ENCODE measurements at places on chromosomes 11 and 22.

DNA sequence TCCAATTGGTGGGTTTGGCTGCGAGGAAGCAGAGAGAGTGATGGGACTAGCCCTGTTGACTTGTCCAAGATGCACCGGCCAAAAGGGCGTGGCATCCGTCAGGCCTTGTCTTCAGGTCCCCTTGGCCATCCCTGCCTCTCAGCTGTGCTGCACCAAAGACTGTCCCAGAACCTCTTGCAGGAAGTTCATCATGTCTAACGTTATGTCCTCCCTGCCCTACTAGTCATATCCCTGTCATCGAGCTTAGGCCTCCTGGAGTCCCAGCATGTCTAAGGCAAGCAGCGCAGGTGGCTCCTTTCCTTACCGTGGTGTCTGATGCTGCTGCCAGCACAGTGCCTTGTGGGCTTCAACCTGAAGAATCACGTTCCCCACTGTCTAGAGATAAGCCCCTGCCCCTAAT lies 51.2 kb downstream of the NECTIN1 start:
- DNase-seq: no peak

GRCh38 chr11:94907226-94907625 lies 66.1 kb downstream of the CWC15 start:
- no peak for DNase-seq

GRCh38 chr11:44266056-44266780 lies 43.7 kb downstream of the ALX4 start:
- DNase-seq: no peak

DNA sequence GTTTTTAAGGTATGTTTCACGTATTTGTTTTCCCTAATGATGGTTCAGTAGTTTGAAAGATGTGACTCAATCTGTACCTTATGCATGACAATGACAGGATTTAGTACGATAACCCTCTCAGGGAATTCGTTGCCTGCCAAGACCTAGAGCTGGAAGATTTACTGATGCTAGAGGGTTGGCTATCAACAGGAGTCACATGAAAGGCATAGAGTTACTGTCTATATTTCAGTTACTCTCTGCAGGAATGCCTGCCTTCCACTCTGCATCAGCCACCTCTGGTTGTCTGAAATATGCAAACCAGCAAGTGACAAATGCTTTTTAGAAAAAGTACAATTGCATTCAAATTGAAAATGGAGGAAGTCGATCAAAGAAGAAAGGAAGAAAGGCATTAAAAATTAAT lies 276.3 kb upstream of the RAG2 start:
- no peak for DNase-seq

GRCh38 chr11:30983776-30984441 lies 385.6 kb downstream of the DCDC1 start:
- no peak for DNase-seq

GRCh38 chr11:110455718-110456117 lies 26.0 kb downstream of the FDX1 start:
- no peak for DNase-seq

Data from SK-N-MC (cell line).